ENCODE measurements at places on chromosomes 4 and X.
A peak's percentile ranks its signal among the peaks of the same experiment; 100 is the strongest.

GRCh38 chr4:20101831-20102230 lies 149.9 kb upstream of the SLIT2 start:
- no peak for DNase-seq

- no peak for DNase-seq
These were observed 44.3 kb downstream of the MAPK10 start for GRCh38 chr4:86315579-86315978.

GRCh38 chr4:156660465-156660864 lies 311.1 kb downstream of the PDGFC start:
- DNase-seq = no peak

DNA sequence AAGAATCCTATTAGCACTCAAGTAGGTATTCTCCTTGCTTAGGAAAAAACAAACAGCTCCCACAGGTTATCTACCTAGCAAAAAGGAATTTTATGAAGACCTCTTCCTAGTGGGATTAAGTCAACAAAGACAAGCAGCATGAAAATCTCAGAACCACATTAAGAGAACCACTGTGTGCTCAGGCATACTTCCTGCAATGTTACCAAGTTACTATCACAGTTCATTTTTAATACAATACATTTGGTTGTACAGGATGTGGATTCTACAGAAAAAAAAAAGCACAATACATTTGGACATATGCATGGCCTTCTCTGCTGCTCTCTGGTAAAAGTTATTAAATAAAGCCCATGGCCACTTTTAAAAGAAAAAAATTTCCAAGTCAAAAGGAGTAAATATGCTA lies 193.7 kb downstream of the PPP3CA start:
- no peak for DNase-seq

- DNase-seq = no peak
These were observed 11.1 kb upstream of the FAM9C start for GRCh38 chrX:13055486-13055885.

DNA sequence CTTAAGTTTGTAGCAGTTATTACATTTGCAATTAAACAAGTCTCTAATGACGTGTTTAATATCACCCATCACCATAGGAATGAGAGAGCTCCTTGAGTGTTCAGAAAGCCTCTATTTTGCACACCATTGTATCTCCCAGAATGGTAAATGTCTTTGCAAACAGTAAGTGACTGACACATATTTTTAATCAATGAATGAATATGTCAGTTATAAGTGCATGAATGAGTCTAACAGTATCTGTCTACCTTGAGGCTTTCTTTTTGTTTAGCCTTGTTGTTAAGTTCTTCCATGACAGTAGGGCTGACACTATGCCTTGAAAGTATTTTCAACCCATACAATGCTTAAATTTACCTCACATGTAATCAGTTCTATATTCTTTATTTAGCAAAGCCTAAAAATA lies 292.2 kb downstream of the STPG2 start:
- no peak for DNase-seq

- DNase-seq = no peak
These were observed 279.7 kb upstream of the ARX start for GRCh38 chrX:25295466-25295865.

DNA sequence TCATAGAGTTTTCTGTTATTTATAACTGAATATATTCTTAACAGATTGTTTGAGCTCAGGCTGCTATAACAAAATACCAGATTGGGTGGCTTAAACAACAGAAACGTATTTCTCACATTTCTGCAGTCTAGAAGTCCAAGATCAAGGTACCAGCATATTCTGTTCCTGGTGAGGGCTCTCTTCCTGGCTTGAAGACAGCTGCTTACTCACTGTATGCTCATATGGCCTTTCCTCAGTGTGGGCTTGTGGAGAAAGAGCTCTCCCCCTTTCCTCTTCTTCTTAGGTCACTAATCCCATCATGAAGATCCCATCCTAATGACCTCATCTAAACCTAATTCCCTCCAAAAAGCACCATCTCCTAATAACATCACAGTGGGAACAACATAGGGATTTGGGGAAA lies 117.8 kb downstream of the RASGEF1B start:
- DNase-seq = no peak

DNA sequence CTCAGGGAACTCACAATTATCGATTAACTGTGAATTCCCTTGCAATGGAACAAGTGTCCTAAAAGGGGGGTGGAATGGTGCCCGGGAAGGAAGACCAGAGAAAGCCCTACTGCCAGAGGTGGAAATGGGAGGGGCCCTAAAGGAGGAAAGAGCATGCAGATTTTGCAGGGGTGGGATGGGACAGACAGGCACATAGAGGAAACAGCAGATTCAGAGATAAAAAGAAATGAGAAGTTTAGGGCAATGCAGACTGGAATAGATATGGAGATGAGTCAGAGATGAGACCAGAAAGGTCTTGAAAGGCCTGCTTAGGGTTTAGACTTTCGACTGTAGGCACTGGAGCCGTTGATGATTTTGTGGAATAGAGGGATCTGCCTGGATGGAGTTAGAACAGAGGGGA lies 57.4 kb upstream of the PITX2 start:
- no peak for DNase-seq

GRCh38 chrX:39898147-39898546 lies 199.6 kb downstream of the BCOR start:
- DNase-seq = no peak

DNA sequence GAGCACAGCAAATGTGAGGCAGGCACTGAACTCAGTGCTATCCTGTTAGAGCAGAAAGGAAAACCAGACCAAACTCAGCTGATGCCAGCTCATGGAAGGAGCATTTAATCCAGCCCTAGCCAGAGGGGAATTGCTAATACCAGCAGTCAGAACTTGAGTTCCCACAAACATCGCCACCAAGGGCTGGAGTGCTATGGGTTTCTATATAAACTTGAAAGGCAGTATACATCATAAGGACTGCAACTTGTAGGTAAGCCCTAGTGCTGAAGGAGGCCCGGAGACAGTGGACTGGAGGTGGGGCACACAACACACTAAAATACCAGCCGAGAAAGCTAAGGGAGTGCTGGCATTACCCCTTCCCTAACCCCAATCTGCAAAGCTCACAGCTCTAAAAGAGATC lies 440.2 kb downstream of the PRR32 start:
- no peak for DNase-seq

- no peak for DNase-seq
These were observed 39.2 kb upstream of the NMU start for GRCh38 chr4:55675196-55675793.

GRCh38 chrX:98379134-98379533 lies 1495.4 kb downstream of the RPA4 start:
- no peak for DNase-seq

GRCh38 chr4:154004507-154005170 lies 215.8 kb upstream of the SFRP2 start:
- no peak for DNase-seq

DNA sequence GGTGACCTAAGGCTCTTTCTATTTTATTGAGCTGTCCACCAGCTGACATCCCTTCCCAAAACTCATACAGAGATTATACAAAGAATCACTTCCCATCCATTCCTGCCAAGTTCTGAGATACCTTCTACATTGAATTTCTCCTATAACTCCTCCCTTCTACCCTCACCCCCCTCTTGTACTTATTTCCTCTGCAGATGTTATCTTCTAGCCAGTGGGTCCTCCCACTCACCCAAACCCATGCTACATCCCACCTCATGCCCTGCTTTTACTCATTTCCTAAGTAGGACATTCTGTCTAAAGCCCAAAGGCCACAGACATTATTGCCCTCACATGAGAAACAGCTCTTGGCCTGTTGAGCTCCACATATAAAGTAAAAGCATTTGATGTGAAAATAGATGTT lies 28.6 kb downstream of the BMX start:
- DNase-seq = no peak

- no peak for DNase-seq
These were observed 2519.6 kb downstream of the ARAP2 start for GRCh38 chr4:33724685-33725084.

GRCh38 chr4:53804719-53805118 lies 213.4 kb upstream of the LNX1 start:
- DNase-seq = peak; percentile 41

- peak; percentile 13 for DNase-seq
These were observed 1.2 kb downstream of the USP46 start for GRCh38 chr4:52657618-52658501.

GRCh38 chr4:68724922-68725321 lies 54.5 kb upstream of the UGT2B15 start:
- no peak for DNase-seq

GRCh38 chr4:113576947-113577678 lies 184.4 kb downstream of the CAMK2D start:
- no peak for DNase-seq
